ENCODE measurements at places on chromosomes 3 and 15. TPM values are rescaled to one million over a fixed set of nuclear protein-coding genes. Genes with fewer than 3 reads are reported as not detected.

DNA sequence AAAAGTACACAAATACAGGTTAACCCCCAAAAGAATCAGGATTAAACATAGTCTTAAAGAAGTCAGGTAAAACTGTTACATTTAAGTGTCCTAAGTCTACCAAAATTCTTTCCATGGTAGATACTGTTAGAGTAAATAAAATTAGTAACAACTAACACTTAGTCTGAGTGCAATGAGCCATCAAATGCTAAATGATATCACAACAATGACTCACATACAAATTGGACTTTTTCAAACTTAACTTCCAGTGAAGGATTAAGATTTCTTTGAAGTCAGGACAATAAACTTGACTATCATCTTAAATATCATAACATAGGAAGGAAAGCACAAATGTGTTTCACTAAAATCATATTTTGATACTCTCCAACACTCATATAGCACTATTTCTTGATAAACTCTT is 43.9 kb downstream of the ZNF148 start:
- DNase-seq, result no peak

GRCh38 chr3:187878772-187879518 is 133.7 kb upstream of the BCL6 start:
- no peak for DNase-seq

DNA sequence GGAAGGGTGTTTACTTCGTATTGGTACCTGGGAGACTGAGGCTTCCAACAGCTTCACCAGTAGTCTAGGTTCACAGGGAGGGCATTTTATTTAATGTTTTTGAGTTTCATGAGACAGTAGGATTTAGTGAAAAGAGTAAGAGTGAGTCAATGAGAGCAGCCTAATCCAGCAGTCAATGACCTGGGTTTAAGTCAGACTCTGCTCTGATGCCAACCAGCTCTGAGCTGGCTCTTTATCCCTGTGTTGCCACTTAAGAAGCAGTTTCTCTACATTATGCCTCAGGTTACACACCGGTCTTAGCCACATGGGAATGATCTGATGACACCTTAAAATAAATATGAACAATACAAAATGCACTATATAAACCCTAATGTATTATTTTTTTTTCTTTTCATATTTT is 59.4 kb upstream of the KCNMB2 start:
- DNase-seq, result no peak

- DNase-seq, result no peak
These were observed 141.2 kb upstream of the SLCO3A1 start for GRCh38 chr15:91712286-91712685.

- DNase-seq, result no peak
These were observed 152.3 kb downstream of the MAGI1 start for GRCh38 chr3:65886391-65886790.

DNA sequence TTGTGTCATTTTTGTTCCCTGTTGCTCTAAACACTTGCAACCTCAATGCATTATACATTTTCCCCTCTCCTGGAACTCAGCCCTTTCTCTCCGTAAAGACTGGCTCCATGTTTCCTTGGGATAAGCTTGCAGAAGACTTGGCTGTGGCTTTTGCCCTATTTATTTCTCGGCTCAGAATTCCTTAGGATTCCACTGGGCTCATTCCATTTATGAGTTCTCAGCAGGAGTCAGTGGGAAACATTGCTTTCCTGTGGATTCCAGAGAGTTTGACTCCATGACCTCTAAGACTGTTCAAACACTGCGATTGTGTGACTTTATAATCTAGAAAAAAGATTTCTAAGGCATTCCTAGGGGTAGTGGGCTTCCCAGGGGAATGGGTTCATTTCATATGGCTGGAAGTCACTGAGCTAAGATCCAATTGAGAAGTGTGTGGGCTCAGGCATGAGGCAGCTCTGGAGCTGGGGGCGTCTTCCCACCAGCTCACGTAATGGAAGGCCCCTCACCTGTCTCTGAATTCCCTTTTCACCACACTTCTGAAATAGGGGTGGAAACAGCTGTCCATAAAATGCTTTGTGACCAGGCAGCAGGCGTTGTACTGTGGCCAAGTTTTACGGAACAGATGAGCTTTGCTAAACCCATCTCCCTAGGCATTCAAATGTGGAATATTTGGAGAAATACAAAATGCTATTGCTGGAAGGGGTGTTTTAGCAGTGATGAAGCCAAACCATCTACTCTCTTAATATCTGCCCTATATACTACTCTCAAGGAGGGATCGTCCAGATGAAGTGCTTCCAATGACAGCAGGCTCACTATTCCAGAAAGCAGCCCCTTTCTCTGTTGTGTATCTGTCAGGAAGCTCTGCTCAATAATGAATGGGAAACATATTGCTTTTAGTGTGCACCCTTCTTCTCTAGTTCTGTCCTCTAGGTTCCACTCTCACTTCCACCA is 91.8 kb upstream of the BCL6 start:
- DNase-seq, result no peak

GRCh38 chr15:39285663-39286062 is 295.2 kb upstream of the THBS1 start:
- no peak for DNase-seq

DNA sequence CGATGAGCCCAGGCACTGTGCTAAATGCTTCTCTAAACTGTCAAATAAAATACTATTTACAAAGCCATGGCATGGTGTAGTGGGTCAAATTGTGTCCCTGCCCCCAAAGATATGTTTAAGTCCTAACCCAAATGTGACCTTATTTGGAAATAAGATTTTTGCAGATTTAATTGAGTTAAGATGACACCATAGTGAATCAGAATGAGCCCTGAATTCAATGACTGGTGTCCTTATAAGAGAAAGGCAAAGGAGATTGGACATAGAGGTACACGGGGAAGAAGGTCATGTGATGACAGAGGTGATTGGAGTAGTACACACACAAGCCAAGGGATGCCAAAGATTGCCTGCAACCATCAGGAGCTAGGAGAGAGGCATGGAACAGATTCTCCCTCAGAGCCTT is 121.6 kb upstream of the VEPH1 start:
- no peak for DNase-seq

Gene GP9
- not detected for total RNA-seq

Gene SEMA3F
- not detected for total RNA-seq

Gene RASGRP1
- total RNA-seq, result 67.9 TPM

Gene HYAL3
- 7.7 TPM for total RNA-seq

Gene GOLGA6D
- total RNA-seq, result not detected

Data from CD8-positive, alpha-beta memory T cell (primary cell).